Stromal cell of bone marrow (primary cell): ENCODE measurements at places on chromosomes 12 and 14.

DNA sequence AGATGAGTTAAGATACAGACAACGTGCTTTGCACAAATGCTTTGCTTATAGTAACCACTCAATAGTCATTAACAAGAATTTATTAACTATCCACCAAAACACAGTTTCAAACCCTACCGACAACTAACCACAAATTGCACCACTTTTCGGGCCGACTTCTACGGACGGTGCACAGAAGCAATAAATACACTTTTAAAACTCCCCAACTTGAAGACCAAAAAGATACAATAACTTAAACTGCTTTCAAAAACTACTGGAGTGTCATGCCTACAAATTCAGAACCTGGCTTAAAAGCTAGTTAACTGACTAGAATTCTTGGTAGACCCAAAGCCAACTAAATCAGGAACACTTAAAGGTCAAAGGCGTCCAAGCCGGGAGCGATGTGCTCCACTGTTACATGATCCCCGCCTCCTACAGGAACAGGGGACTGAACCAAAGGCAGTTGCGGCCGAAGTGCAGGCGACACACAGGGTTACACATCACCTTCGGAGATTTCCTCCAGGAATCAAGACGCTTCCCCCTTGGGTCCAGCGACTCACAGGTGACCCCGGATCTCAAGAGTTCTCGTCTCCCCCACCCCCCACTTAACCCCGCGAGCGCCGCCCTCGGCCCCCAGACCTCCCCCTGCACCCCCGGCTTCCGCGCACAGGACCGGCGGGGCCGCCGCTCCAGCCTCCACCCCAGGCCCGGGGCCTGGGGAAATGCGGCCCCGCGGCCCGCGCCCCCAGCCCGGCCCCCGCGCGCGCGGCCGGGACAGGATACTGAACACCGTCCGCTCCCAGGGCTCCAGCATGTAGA, 507 bp downstream of the SPTSSA start:
- DNase-seq: no peak

DNA sequence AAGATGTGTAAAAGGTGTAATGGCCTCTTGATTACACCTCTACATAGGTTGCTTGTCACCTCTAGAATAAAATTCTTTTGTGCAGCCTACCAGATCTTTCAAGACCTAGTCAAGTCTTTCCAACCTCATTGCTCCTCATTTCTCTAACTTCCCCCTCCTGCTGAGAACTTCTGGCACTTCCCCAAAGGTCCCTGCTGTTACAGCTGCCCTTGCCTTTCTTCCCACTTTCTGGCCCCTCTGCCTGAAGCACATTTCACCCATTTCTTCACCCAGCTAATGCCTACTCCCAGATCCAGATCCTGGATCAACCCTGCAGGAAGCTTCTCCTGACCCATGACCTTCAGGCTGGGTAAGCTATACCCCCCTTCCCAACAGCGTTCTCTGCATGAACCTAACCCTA, 1.5 kb downstream of the TSHR start:
- no peak for DNase-seq

- peak; percentile 21 for DNase-seq
These were observed 128.0 kb downstream of the GPR135 start for GRCh38 chr14:59337141-59337611.

DNA sequence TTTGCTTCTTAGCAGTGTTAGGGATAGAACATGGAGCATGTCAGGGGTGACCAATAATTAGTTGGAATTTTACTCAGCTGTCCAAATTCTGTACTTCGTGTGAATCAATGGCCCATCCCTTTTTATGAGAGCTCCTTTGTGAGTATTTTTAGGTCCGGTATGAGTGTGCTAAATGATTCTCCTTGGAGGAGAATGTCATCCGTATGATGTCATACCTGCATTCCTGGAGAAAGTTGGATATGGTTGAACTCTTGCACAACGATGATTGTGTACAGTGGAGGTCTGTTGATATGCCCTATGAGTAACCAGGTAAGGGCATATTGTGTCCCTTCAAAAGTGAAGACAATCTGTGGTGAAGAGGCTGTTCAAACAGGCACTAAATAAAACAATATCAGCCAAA, 400.8 kb downstream of the GXYLT1 start:
- DNase-seq: no peak
